ENCODE measurements at places on chromosomes 11 and 22.

GRCh38 chr22:43726322-43726721 lies 85.8 kb downstream of the EFCAB6 start:
- no peak for DNase-seq

GRCh38 chr11:96254087-96254486 lies 88.9 kb downstream of the MAML2 start:
- peak; percentile 18 for DNase-seq

- no peak for DNase-seq
These were observed 25.6 kb downstream of the MMP13 start for GRCh38 chr11:102929972-102930371.

- DNase-seq: no peak
These were observed 36.1 kb upstream of the SYT13 start for GRCh38 chr11:45322111-45322705.

- no peak for DNase-seq
These were observed 20.5 kb upstream of the HEPHL1 start for GRCh38 chr11:94000659-94001058.

GRCh38 chr11:29124470-29124869 lies 892.4 kb downstream of the KCNA4 start:
- DNase-seq: no peak

GRCh38 chr11:68495872-68496271 lies 35.3 kb downstream of the PPP6R3 start:
- no peak for DNase-seq

GRCh38 chr11:115927823-115928329 lies 423.7 kb upstream of the CADM1 start:
- no peak for DNase-seq

- DNase-seq: no peak
These were observed 62.2 kb downstream of the SGSM3 start for GRCh38 chr22:40432625-40433024.

DNA sequence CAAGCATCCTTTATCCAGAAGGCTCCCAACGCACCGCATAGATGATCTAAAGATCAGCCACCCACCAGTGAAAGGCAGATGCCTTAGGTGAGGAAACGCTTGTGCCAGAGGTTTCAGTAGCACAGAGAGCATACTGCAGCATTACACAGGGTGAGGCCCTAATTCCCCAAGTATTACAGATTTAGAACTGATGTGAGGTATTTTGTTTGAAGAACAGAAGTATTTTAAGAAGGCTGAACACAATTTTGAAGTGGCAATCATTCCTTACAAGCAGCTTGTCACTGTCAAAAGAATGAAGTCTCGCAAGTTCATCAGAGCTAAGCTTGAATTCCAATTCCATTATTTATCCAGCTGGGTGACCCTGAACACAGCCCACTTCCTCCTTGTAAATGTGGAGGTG lies 70.0 kb upstream of the FAT3 start:
- DNase-seq: no peak

DNA sequence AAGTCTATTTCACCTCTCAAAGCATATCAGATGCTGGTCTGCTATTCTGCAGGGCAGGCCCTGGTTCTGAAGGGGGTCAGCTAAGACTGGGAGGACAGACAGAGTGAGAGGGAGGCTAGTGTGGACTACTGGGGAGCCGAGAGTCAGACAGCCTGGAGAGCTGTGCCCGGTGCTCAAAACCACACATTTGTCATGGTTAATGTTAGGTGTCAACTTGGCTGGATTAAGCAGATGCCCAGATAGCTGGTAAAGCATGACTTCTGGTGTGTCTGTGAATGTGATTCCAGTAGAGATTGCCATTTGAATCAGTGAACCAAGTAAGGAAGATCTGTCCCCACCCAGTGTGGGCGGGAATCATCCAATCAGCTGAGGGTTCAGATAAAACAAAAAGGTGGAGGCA lies 102.6 kb downstream of the SNX19 start:
- DNase-seq: no peak

DNA sequence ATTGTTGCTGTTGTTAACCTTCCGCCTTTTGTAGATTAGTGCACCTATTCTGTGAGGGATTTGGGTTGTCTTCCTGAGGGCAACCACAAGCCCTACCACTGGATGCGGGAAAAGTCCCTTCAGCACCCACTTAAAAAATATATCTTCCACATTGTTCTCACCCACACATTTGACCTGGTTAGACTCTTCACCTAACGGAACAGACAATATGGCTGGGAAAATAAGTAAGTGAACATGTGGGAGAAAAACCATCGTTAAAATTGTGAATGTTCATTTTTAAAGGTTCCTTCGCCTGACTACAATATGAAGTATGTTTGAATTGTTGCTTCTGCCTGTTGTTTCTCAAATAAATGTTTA lies 72.0 kb upstream of the MPEG1 start:
- no peak for DNase-seq

- DNase-seq: no peak
These were observed 150.0 kb downstream of the OPCML start for GRCh38 chr11:133382131-133382812.

DNA sequence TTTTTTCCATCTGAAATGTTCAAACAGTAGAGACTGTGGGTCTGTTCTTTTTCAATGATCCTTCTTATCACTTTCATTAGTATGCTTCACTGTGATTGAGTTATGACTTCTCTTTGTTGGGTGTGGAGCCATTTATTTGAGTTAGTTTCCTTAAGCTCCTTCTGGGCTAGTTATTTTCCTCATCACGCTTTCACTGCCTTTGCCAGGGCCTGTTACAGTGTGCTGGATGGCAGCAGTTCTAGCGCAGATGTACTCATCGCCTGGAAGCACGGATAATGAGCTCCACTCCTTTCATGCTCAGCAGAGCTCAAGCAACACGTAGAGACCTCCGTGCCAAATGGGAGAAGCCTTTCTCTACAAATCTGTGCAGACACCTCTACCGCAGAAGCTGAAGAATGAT lies 7.0 kb upstream of the ARHGAP42 start:
- no peak for DNase-seq

GRCh38 chr11:60211206-60211605 lies 28.3 kb upstream of the MS4A6A start:
- DNase-seq: no peak

GRCh38 chr11:120095516-120095915 lies 42.4 kb downstream of the TRIM29 start:
- DNase-seq: no peak

DNA sequence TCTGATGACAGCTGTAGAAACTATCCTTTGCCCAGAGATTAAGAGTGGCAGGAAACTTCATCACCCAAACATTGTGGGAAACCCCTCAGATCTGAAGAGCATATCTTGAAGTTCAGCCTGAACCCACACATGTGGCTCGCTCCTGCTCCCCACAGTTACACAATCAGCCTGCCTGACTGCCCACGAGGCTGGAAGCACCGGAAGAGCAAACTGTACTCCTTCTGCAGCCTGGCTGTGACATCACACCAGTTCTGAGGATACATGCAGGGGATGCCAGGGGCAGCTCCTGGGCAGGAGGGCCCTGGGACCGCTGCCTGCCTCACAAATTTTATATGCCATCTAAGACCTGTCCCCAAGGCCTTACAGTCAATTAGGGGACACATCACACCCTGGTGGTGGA lies 444.4 kb downstream of the BUD13 start:
- DNase-seq: no peak

GRCh38 chr22:37086184-37086583 lies 23.3 kb downstream of the TMPRSS6 start:
- no peak for DNase-seq

- no peak for DNase-seq
These were observed 21.6 kb downstream of the OR8G5 start for GRCh38 chr11:124277804-124278203.

GRCh38 chr11:111400595-111400994 lies 21.5 kb upstream of the POU2AF1 start:
- no peak for DNase-seq

- no peak for DNase-seq
These were observed 111.0 kb downstream of the ST3GAL4 start for GRCh38 chr11:126466236-126467045.

GRCh38 chr11:24225501-24225900 lies 271.4 kb upstream of the LUZP2 start:
- DNase-seq: no peak

- no peak for DNase-seq
These were observed 310.2 kb downstream of the DLG2 start for GRCh38 chr11:85316967-85317366.

- no peak for DNase-seq
These were observed 23.4 kb downstream of the CHRDL2 start for GRCh38 chr11:74707602-74708510.

- DNase-seq: peak; percentile 77
These were observed at the start of gene SLC25A22 for GRCh38 chr11:798093-798713. Gene SLC25A22 (minus strand): TSS chr11:798281. CDS start chr11:795006, 3,275 bp downstream.

DNA sequence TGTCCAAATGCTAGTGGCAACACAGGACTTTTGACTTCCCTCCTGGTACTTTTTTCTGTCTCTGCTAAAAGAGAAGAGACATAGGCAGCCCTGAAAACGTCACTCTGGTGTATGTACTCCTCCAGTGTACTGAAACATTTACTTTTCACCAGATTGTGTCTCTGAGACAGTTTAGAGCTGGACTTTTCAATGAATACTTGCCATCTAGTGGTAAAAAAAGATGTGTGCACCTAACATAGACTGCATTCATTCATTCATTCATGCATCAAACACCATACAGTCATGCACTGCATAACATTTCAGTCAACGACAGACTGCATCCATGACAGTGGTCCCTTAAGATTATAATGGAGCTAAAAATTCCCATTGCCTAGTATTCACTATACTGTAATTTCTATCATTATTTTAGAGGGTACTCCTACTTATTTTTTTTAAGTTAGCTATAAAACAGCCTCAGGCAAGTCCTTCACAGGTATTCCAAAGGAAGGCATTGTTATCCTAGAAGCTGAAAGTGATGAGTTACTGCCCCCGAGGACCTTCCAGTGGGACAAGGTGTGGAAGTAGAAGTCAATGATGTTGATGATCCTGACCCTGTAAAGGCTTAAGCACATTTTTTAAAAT lies 186.2 kb downstream of the SPON1 start:
- DNase-seq: peak; percentile 49

- no peak for DNase-seq
These were observed 369.5 kb downstream of the AASDHPPT start for GRCh38 chr11:106446955-106447354.

GRCh38 chr11:90803366-90803765 lies 580.5 kb upstream of the CHORDC1 start:
- DNase-seq: no peak

DNA sequence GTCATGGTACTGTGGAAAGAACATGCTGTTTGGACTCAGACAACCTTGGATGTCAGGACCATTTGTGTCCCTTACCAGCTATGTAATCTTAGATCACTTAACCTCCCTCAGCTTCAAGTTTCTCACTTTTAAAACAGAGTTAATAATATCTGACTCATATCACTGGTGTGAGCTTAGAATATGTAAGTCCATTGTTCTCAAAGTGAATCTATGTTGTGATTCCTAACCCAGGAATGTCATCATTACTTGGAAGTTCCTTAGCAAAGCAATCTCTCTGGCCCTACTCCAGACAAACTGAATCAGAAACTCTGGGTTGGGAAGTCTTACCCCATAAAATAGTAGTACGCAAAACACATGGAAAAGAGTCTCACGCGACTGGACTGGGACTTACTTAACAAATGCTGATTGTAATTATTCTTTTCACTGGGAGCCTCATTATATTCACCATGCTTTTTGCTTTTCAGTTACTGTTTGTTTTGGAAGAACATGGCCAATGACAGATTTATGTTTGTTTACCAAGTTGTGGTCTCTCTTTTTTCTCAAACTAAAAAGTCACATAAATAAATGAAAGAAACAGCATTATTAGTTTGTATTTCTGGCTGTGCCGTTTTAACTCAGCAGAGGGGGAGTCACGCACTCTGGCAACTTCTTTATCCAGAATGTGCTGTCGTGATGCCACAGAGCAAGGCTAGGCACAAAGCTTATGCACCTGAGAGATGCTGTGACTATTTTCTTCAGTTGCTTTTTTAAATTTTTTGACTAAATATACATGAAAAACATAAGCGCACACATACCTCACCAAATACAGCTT lies 217.7 kb upstream of the CTSC start:
- DNase-seq: no peak

GRCh38 chr22:23057331-23057730 lies 13.0 kb upstream of the GNAZ start:
- DNase-seq: no peak

DNA sequence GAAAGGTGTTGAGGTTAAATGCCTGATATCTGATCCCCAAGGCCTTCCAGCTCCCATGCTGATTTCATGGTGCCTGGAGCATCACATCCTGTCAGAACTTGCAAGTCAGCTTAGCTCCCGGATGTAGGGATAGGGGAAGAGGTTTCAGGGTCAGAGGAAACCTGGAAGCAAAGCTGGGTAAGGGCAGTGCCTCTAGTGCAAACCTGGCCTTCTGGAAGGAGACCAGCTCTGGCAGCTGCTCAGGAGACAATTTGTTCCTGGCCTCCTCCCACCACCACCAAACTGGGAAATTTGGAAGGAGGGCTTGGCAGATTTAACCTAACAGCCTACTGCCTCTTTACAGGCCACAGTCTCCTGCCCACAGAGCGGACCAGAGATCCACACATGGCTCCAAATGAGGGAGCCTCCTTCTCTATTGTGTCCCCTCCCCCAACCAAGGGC lies 9.2 kb upstream of the TSKU start:
- DNase-seq: no peak

- no peak for DNase-seq
These were observed 50.9 kb downstream of the AP2A2 start for GRCh38 chr11:976431-977160.

DNA sequence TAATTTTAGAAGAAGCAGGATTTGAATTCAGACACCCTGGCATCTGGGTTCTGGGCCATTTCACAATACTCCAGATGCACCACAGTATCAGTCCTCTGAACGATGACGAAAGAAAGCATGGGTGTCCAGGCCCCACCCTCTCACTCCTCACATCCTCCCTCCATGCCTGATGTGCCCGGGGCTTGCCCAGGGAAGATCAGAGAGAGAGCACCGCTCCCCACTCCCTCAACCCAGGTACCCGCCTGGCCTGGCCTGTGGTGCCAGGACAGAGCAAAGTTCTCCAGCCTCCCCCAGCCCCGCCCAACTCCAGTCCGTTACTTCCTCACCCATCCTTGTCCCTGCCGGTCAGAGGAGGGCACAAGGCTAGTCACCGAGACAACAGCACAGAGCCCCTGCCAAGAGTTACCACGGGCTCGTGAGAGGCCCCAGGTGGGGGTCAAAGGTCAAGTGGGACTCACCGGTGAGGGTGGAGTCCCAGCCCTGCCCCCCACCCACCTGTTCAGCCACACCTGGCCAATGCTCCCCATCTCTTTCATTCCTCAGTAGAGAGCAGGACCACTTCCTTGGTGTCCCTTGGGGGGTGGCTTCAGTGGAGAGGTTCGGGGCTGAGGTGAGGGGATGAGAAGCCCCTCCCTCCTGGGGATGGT lies 8.1 kb downstream of the BCL9L start:
- DNase-seq: peak; percentile 41

GRCh38 chr11:64887234-64887756 lies 8.9 kb upstream of the EHD1 start:
- no peak for DNase-seq

- DNase-seq: no peak
These were observed 55.7 kb downstream of the MYH9 start for GRCh38 chr22:36331912-36332622.

- no peak for DNase-seq
These were observed 724.7 kb downstream of the DLG2 start for GRCh38 chr11:84902445-84902844.
